ENCODE measurements at places on chromosomes 16 and 17. TPM values are rescaled to one million over a fixed set of nuclear protein-coding genes. Genes with fewer than 3 reads are reported as not detected.

The WFIKKN2 gene
- total RNA-seq: not detected

- peak; percentile 10 for DNase-seq
Measured at GRCh38 chr16:51982715-51983680, 563.9 kb downstream of the TOX3 start.

GRCh38 chr17:17837380-17837821 lies 615 bp upstream of the SREBF1 start:
- DNase-seq: no peak

The EMC6 gene
- total RNA-seq: 45.0 TPM

The TMEM238L gene
- not detected for total RNA-seq

The GUCY2D gene
- 0.34 TPM for total RNA-seq

DNA sequence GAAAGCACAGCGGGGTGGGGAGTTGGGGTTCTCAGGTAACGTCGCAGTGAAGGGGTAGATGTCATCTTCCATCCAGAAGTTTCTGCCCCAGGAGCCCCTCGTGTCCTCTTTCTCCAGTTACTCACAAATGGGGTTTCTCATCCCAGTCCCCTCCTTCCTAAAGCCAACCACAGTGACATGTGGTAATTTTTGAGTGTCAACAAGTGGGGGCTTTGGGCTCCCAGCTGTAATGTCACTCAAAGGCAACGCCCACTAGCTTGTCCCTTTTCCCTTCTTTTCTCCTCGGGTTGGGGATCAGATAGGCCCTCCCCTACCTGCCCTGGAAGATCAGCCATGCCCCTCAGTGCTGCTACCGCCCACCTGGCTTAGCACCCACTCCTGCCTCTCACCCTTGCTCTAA lies 14.4 kb downstream of the IRX5 start:
- DNase-seq: no peak

GRCh38 chr16:50386774-50387173 lies 18.0 kb upstream of the BRD7 start:
- DNase-seq: no peak
